NAMALWA (cell line): ENCODE measurements at places on chromosomes 13 and 19.
A peak's percentile ranks its signal among the peaks of the same experiment; 100 is the strongest.

DNA sequence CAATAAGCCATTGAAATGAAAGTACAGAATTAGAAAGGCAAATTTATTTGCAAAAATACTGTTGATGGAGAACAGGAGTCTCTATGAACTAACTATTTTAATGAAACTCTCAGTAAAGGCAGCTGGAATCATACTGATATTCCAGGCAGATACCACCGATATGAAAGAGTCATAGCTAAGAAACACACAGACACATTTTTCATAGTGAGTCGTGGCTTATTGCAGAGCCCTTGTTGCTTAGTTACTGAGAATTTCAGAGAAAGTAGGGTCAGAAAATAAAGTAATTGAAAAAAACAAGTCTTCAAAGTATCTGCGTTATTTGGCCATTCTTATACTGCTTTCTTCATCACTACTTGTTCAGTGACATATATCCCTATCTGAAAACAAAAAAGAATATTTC lies 1890.9 kb downstream of the PCDH9 start:
- DNase-seq, result no peak

- no peak for DNase-seq
Measured at GRCh38 chr13:80881942-80882445, 541.1 kb upstream of the SPRY2 start.

DNA sequence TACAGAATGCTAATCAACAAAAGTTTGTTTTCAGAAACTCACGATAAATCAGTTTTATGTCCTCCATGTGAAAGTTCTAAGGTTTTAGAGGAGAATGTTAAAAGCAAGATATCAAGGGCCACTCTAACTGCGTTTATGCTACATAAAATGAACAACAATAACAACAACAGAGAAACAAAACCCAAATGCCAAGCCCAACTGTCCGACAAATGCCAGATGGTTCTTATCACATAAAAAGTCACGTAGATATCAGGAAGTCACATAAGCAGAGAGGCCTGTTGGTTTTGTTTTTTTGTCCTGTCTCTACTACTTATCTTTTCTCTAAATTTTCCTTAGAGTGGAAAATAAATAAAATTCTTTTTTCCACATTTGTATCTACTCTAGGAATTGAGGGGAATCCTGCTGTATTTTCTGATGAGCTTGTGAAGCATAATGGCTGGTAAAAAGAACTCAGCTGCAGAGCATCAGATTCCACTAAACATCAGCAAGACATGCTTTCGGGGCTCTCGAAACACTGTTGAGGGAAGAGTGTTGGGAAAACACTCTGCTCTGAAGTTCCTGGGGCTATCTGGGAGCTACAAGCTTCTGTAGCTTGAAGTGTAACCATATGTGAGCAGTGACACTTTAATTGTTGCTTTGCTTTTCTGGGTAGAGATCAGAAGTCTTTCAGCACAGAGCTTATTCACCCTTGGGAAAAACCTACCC lies 110.1 kb downstream of the SLAIN1 start:
- DNase-seq, result no peak

- peak; percentile 64 for DNase-seq
Measured at GRCh38 chr19:3270902-3271301, 46.4 kb downstream of the CELF5 start.

DNA sequence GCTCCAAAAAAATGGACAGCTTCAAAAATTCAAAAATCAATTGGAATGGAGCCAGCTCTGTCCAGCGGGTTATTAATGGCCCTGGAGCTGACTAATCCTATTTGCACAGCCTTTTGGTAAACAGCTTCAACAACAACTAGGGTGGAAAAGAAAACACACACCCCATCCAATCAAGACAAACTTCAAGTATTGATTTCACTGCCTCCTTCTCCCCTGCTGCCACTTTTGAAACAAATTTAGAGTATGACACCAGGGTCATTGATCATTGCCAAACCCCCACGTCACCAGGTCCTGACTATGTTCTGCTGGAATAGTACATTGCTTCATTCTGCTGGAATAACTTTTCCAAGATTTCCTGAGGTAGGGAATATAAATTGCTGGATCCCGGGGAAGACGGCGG lies 56.8 kb upstream of the GTF3A start:
- no peak for DNase-seq

- DNase-seq, result peak; percentile 87
Measured at GRCh38 chr19:19366434-19367396, 38.8 kb upstream of the GATAD2A start.

GRCh38 chr13:20217168-20217567 lies 15.0 kb downstream of the GJB6 start:
- DNase-seq, result no peak

- DNase-seq, result no peak
Measured at GRCh38 chr19:48760504-48761205, 5.3 kb downstream of the FGF21 start.

GRCh38 chr19:17441241-17442021 lies 7.0 kb downstream of the TMEM221 start:
- DNase-seq, result peak; percentile 75

GRCh38 chr13:22828081-22828480 lies 352.7 kb upstream of the SGCG start:
- no peak for DNase-seq

DNA sequence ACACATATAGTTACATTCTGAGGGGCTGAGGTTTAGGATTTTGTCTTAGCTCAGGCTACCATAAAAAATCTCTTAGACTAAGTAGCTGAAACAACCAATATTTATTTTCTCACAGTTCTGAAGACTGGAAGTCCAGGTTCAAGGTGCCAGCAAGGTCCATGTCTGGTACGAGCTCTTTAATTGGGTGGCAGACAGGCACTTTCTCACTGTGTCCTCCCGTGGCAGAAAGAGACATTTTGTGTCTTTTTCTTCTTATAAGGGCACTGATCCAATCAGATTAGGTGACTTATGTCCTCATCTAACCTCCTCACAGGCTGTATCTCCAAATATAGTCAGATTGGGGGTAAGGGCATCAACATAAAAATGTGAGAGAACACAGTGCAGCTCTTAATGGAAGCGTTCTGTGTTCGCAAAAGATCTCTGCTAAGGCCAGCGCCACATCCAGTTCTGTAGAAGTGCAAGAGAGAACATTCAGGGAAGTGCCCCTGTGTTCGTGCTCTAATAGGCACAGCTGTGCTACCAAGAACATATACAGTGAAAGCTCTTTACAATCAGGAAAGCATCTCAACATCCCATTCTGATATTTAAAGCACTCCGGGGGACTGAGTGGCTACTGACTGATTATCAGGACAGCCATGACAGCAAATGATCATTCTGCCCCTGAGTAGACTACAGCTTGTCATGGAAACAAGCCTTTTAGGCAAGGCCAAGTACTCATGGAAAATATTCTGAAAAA lies 819.2 kb downstream of the LIG4 start:
- no peak for DNase-seq

GRCh38 chr19:12932392-12933286 lies 872 bp downstream of the FARSA start:
- no peak for DNase-seq

- no peak for DNase-seq
Measured at GRCh38 chr13:45859705-45860104, 8.2 kb upstream of the SIAH3 start.

DNA sequence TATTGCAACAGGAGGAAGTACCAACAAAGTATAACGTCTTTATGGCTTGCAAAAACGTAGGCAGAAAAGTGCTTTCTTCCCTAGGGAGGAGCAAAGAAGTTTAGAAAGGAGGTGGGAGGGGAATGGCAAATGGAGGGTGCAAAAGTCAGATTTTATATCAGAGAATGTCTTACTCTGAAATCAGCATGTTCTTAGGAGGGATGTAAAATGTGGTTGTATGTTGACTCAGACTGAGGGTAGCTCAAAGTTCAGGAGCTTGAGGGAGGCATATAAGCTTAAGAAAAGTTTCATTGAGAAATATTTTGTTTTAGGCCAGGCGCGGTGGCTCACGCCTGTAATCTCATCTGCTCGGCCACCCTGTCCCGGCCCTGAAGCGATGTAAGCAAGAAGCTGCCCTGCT lies 1.7 kb downstream of the ZNF90 start:
- DNase-seq, result no peak

GRCh38 chr13:95355494-95355893 lies 54.2 kb upstream of the ABCC4 start:
- DNase-seq, result no peak

DNA sequence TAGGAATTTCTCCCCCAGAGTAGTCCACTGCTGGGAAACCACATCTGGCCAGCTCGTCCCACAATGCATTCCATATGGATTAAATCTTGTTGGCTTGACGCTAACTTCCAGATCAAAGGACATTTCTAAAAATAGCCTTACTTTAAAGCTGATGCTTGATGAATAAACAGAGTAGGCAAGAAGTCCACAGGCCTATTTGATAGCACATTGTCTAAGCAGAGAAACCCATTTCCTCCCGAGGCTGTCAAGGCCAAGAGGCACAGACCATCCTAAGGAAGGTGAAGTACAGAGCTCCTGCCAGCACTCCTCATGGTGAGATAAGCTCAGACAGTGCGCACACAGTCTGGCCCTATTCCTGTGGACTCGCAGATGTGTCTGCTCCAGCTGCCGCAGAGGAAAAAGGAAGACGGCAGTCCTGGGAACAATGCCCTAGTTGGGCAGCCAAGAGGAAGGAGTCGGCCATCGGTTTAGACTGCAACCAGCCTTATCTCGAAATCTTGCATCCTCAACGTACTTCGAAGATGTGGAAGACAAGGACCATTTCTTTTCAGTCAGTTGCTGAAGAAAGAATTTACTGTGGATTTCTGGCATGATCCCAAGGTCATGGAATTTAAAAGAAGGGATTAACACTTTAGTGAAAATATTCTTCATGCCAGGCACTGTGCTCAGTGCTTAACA lies 156.8 kb downstream of the RGCC start:
- no peak for DNase-seq

GRCh38 chr13:109809216-109809932 lies 23.0 kb upstream of the IRS2 start:
- DNase-seq, result no peak

DNA sequence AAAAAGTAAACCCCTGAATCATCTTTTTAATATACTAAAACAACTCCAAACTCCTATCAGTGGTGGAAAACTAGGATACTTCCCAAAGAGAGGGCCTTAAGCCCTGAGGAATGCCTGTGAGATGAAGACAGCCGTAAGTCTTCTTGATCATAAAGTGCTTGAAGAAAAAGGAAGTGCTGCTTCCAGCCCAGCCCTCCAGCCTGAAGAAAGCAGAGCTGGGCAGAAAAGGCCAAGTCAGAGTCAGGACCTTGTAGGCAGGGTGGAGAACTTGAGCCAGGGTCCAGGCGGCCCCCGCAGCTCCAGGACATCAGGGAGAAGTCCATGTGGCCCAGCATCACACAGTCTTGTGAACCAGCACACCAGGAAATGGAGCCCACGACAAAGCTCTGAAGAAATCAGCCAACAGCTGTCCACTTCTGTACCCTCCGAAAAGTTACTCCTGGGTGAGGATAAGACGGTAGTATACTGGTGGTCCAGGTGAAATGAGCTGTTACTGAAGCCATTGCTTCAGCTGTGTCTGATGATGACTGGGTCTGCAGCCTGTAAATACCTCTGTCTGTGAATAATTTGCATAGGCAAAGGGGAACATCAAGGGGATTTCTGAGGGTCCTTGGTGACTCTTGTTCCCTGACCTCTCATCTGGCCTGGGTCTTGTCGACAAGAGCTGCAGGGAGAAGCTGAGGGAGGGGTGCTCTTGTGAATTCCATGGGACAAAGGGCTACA lies 18.7 kb upstream of the CRYL1 start:
- peak; percentile 23 for DNase-seq

- DNase-seq, result no peak
Measured at GRCh38 chr13:74134777-74135325, 647 bp upstream of the KLF12 start.
